ENCODE measurements at places on chromosomes 12 and 14. TPM values are rescaled to one million over a fixed set of nuclear protein-coding genes. Genes with fewer than 3 reads are reported as not detected.

The FGF23 gene
- not detected for total RNA-seq

The OAS2 gene
- total RNA-seq: 2.3 TPM

The ANO2 gene
- not detected for total RNA-seq

The BICDL1 gene
- not detected for total RNA-seq

The GPRC5A gene
- total RNA-seq: 2.3 TPM

The LUM gene
- 217 TPM for total RNA-seq

The RHNO1 gene
- total RNA-seq: 16.7 TPM

DNA sequence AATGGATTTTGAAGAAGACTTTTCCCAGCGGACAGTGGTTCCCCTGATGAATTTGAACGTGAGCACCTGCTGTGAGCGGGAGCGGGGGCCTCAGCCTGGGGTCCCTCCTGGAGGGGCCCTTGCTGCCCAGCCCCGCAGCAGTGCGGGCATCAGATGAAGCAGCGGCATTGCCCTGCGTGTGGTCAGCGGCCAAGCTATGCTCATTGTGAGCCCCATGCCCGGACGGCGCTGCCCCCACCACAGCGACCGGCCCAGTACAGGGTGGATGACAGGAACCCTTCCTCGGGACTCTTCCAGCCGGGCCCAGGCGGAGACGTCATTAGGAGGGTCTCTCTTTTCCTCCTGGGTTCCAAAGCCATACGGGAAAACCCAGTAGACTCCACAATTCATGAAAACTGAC is 3.5 kb downstream of the LRCOL1 start:
- H3K4me1 ChIP-seq: no peaks in the 10 kb centered on the region
- no peak overlapping the region for H3K4me3 ChIP-seq
- H3K27ac ChIP-seq: no peak overlapping the region
- no peaks in the 10 kb centered on the region for H3K36me3 ChIP-seq

- H3K36me3 ChIP-seq: no peaks in the 10 kb centered on the region
- H3K27ac ChIP-seq: peak overlapping the region; percentile 77
- H3K4me3 ChIP-seq: no peak overlapping the region
- no peaks in the 10 kb centered on the region for H3K27me3 ChIP-seq
Observed at GRCh38 chr14:68807148-68807600, 14.3 kb upstream of the ZFP36L1 start.

- no peak overlapping the region for H3K27ac ChIP-seq
- no peak overlapping the region for H3K4me3 ChIP-seq
- H3K36me3 ChIP-seq: no peaks in the 10 kb centered on the region
Observed at GRCh38 chr14:65019944-65020566, 33.4 kb downstream of the FNTB start.

GRCh38 chr12:59737725-59738463 is 142.1 kb downstream of the SLC16A7 start:
- H3K27me3 ChIP-seq: no peaks in the 10 kb centered on the region
- no peaks in the 10 kb centered on the region for H3K36me3 ChIP-seq
- peak overlapping the region; percentile 72 for H3K27ac ChIP-seq
- H3K4me3 ChIP-seq: peak overlapping the region; percentile 39
- peaks cover 19% of the 10 kb centered on the region for H3K4me1 ChIP-seq
- DNase-seq: peak; percentile 20

- DNase-seq: peak; percentile 83
- H3K36me3 ChIP-seq: no peaks in the 10 kb centered on the region
- no peak overlapping the region for H3K27ac ChIP-seq
Observed at GRCh38 chr12:42568952-42569915, 20.3 kb downstream of the PRICKLE1 start.

GRCh38 chr14:104795781-104796686 is 486 bp upstream of the AKT1 start:
- peaks cover 9% of the 10 kb centered on the region for H3K4me1 ChIP-seq
- peaks cover 5% of the 10 kb centered on the region for H3K36me3 ChIP-seq
- H3K4me3 ChIP-seq: peak overlapping the region; percentile 37

GRCh38 chr14:94462763-94463572 is 10.4 kb upstream of the SERPINA11 start:
- H3K27ac ChIP-seq: no peak overlapping the region
- no peaks in the 10 kb centered on the region for H3K36me3 ChIP-seq
- no peaks in the 10 kb centered on the region for H3K27me3 ChIP-seq
- no peak overlapping the region for H3K4me3 ChIP-seq
- DNase-seq: no peak

Measured in fibroblast of lung (primary cell).